ENCODE measurements at places on chromosomes 6 and 20. TPM values are rescaled to one million over a fixed set of nuclear protein-coding genes. Genes with fewer than 3 reads are reported as not detected.

GRCh38 chr6:125003070-125003469 is 40.8 kb downstream of the RNF217 start:
- no peak for DNase-seq

DNA sequence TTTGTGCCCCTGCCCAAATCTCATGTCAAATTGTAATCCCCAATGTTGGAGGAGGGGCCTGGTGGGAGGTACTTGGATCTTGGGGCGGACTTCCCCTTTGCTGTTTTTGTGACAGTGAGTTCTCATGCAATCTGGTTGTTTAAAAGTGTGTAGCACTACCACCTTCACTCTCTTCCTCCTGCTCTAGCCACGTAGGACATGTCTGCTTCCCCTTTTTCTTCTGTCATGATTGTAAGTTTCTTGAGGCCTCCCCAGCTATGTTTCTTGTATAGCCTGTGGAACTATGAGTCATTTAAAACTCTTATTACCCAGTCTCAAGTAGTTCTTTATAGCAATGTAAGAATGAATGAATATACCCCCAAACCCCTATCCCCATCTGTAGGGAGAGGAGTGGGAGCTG is 1013.7 kb upstream of the MAP3K7 start:
- no peak for DNase-seq

- DNase-seq: no peak
Observed at GRCh38 chr6:120173250-120173649, 823.7 kb upstream of the MAN1A1 start.

DNA sequence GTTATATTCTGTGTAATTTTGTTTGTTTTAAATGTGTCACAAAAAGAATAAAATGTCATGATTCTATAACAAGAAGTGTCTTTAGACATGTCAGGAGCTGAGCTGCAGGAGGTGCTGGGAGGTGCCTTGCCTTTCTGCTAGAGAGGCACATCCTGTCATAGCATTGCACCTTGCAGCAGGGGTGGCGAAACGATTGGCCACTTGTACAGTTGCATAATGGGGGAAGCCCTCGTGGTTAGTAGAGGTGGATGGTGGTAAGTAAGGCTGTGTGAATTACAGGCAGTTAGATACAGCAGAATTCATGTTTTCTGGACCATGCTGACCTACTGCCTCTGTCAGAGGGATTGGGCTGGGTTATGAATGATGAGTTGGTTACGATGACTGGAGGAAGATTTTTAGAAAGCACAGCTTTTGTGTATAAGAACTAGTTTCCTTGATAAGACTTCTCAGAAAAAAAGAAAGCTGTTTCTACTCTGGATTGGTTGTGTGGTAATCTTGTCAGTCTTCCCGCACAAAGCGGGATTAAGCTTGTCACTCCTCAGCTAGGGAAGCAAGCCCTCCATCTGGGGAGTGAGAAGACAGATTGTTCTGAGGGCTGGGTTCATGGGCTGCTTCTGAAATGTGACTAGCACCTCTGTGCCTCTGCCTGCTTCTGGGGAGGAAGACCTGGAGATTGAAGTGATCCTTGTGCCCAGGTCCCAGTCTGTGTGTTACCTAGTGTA is 74.9 kb downstream of the FOXO3 start:
- no peak for DNase-seq

DNA sequence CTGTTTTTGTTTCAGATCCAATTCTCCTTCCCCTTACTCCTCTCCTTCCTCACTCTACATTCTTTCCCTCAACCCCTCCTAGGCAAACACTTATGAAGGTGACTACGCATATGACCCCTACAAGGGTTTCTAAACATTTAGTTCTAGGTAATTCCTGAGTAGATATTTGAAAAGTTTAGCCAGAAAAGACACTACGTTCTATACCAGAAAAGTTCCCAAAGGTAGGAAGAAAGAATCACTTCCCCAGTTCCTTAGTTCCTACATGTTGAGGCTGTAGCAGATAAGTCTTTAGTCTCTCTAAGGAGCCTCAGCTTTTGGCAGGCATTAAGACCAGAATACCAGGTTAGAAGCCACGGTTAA is 11.6 kb downstream of the POU3F2 start:
- DNase-seq: no peak

- DNase-seq: peak; percentile 81
Observed at GRCh38 chr6:56073315-56073714, 174.1 kb downstream of the COL21A1 start.

DNA sequence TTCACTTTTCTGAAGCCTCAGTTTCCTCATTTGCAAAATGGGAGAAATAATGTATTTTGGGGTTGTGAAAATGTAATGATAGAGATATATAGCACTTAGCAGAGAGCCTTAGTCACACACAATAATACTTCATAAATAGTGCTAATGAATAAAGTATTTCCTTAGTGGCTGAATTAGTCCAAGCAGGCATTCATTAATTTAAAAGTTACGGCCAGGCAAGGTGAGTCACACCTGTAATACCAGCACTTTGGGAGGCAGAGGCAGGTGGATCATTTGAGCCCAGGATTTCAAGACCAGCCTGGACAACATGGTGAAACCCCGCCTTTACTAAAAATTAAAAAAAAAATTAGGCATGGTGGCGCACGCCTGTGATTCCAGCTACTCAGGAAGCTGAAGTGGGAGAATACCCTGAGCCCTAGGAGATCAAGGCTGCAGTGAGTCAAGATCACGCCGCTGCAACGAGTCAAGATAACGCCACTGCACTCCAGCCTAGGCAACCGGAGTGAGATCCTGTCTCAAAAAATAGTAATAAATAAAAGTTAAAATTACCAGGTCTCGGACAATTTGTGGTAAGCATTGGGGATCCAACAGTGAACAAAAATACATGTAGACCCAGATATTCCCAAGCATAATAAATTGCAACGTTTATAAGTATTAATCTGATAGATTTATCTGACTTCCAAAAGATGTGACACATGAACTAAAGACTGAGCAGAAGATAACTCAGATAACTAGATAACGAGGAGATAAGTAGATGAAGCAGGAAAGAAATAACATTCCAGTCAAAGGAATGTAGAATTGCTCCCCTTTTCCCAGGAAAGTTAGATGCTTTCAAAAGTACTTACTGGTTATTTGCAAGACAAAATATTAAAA is 2.1 kb upstream of the IBTK start:
- no peak for DNase-seq

DNA sequence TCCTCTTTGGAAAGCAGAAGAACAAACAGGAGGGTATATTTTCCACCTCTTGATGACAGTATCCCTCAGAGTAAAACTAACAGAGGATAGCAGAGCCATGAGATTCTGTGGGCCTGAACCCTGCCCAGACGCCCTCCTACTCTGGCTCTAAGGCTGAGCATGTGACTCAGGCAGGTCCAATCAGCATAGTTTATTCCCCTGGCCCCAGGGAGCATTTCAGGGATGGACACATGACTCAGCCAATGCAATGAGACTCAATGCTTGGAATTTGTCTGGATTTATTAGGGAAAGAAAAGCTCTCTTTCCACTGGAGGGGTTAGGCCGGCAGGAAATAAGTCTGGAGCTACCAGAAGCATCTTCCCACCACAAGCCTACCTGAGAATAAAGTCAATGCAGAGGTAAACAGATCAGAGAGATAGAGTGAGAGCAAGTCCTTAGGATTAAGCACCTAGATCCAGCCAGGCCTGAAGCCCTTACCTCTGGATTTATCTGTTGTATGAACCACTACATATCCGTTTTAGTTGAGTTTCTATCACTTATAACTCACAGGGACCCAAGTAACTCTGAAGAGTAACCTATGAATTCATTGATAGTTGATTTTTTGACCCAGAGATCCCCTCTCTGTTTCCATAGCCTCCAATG is 68.2 kb upstream of the EYA2 start:
- DNase-seq: peak; percentile 34

- no peak for DNase-seq
Observed at GRCh38 chr6:124298730-124299129, 495.1 kb downstream of the NKAIN2 start.

- peak; percentile 61 for DNase-seq
Observed at GRCh38 chr6:6695625-6696276, 107.2 kb downstream of the LY86 start.

DNA sequence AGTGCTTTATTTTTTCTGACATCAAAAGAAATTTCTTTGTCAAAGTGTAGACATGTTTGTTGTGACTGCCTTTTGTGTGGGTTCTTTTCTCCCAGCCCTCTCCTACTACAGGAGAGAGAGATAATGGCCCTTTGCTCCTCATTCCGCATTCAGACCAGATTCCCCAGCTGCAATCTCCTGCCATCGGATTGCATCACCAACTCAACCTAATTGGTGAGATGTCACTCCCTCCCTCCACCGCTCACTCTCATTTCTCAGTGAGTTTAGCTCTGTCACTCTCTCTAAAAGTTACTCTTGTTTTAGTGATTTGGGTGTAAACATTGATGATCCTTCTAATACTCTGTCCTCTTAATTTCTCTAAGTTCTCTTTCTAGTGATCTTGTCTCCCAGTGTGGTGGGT is 22.7 kb downstream of the UTRN start:
- no peak for DNase-seq

- DNase-seq: no peak
Observed at GRCh38 chr6:786946-787763, 94.2 kb upstream of the EXOC2 start.

- no peak for DNase-seq
Observed at GRCh38 chr6:137122612-137123011, 50.8 kb downstream of the IL22RA2 start.

DNA sequence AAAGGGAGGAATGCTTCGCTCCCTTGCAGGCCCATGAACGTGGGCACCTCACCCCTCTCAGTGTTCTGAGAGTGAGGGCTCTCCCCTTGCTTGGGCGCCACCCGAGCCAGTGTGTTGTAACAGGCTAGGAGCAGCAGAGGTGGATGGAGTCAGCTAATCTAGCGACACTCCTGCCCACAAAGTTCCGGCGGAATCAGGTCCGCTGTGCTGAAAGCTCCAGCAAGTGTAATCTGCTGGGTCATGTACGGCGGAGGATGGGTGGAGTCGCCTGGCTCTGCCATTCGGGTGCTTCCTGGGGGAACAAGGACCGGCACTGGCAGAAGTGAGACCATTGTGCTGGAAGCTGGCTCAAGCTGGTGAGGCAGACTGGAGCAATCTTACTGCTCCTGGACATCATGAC is 1310.1 kb downstream of the EPHA7 start:
- no peak for DNase-seq

GRCh38 chr6:145823328-145823944 is 8.8 kb upstream of the FBXO30 start:
- no peak for DNase-seq

GRCh38 chr6:53956068-53956711 is 155.1 kb upstream of the MLIP start:
- peak; percentile 52 for DNase-seq

DNA sequence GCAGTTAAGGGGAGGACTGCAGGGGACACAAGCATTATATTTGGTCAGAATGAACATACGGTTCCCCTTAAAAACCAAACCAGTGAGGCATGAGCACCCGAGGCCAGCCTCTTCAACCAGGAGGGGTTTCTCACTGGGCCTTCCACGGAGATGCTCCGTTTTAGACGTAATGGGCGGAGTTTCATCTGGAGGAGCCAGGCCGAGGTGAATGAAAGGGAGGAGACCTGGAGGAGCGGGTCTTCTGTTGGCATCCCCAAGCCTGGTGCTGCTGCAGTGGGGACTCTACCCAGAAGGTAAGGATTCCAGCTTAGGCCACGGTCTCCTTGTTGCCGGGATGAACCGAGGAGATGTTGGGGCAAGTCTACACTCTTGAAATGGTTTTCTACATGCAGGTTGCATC is 47.4 kb downstream of the ADNP start:
- no peak for DNase-seq

DNA sequence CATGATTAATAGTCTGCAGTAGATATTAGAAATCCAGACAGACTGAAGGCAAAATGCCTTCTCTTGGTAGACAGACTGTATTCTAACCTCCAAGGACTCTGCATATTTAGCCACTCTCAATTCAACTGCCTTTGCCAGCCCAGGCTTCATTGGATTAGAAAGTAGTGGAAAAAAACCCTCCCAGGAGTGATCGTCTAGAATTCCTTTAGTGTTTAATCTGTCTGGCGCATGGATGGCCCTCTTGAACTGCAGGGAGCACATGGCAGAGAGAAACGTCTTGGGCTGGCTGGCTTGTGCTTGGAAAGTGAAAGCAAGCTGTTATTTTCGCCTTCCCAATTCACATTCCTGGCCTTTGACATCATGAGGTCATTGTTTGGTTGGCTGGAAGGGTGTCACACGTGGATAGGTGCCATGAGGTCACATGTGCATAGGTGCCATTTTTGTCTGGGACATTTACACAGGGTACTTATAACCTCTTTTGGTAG is 30.9 kb upstream of the NEDD9 start:
- peak; percentile 82 for DNase-seq

DNA sequence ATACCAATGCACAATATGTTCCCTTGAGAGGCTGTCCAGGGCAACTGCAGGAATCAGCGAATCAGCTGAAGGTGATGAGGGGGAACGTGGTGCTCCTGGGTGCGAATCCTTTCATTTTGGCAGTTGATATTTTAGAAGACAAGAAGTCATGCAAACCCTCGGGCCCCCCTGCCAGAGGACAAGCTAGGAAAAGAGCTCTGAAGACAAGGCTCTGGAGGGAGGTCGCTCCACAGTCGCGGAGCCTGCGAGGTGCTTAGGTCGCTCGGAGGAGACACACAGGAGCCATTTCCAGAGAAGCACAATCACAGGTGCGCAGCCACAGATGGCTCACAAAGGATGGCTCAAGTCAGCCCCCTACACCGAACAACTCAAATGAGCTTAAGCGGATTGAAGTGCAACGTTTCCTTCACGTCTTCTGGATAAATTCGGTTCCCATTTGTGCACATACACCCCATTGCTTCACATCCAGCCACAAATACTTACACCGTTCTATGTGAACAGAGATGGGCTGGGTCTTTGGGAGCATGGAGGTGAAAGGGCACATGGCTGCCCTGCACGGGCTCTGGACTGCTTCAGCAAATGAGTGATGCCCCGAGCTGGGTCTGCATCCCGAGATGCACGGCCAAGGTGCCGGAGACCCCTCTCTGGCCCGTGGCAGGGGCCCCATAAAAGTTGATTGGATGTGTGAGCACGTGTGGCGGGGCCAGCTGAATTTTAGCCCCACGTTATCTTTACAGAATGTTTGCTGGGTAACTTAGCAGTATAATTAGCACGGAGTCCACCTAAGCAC is 286.3 kb downstream of the TAF4 start:
- DNase-seq: no peak

DNA sequence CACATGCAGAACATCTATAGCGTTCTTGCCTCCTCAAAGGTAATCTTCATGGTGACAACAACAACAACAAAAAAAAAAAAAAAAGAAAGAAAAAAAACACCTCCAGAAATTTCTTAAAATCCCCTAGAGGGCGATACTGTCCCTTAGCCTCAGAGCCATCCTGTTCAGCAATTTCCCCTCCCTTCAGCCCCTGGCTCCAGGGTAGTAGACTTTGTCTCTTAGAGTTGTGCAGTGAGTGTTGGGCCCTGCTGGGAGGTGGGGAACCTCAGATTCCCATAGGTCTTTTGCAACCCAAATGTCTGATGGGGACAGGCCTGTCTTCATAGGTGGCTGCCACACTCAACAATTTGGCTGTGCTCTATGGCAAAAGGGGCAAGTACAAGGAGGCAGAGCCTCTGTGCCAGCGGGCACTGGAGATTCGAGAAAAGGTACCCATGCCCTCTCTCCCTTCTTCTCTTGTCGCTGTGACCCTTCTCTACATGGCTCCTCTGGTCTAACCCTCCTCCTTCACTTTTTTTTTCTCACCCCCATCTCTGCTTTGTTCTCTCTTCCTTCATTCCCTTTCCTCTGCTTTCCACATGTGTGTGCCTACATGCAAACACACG is 6.0 kb upstream of the PTK7 start:
- DNase-seq: peak; percentile 84

GRCh38 chr20:58605292-58606065 is 45.6 kb upstream of the STX16 start:
- no peak for DNase-seq

Gene RHAG
- total RNA-seq: not detected

Gene LY6G6D
- not detected for total RNA-seq

Measured in fibroblast of the aortic adventitia (primary cell).